ENCODE measurements at places on chromosomes 7 and 10. TPM values are rescaled to one million over a fixed set of nuclear protein-coding genes. Genes with fewer than 3 reads are reported as not detected.

DNA sequence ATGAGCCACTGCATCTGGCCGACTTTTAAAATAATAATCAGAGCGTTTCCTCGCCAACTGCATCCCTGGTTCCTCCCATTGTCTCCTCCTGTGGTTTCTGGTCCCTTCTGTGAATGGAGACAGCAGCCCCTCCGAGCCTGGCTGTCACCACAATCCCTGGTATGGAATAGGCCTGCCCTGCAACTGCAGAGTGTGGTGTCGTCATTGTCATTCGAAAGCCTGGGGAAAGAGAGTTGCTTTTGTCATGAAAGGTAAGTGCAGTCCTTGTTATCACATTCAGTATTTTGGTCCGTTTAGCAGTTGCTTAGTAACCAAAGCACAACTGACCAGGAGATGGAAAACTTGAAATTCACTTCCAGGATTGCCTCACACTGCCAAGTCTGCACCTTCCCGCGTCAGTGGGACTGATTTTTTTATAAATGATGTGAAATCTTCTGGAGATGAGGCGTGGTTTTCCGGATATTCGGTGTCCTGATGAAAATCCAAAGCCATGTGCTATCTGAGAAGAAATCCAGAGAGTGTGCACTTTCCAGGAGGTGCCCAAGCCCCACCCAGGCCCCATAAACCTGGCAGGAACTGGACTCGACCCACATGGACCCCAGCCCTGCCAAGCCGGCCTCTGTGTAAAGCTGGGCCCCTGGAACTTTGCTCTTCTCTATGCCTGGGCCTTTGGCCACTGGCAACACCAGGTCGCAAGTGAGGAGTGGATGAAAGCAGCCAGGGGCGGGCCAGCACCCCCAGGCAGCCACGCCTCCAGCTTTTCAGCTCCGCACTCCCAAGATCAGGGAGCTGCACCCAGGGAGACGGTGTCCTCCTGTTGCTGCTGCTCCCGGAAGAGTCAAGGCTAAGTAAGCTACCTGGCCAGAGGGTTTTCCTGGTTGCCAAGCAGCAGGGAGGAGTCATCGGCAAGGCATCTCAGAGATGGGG is 133.7 kb upstream of the SH2B2 start:
- H3K27ac ChIP-seq = no peak overlapping the region
- H3K4me1 ChIP-seq = peaks cover 6% of the 10 kb centered on the region
- H3K27me3 ChIP-seq = no peaks in the 10 kb centered on the region
- peak; percentile 63 for DNase-seq
- no peak overlapping the region for H3K4me3 ChIP-seq

DNA sequence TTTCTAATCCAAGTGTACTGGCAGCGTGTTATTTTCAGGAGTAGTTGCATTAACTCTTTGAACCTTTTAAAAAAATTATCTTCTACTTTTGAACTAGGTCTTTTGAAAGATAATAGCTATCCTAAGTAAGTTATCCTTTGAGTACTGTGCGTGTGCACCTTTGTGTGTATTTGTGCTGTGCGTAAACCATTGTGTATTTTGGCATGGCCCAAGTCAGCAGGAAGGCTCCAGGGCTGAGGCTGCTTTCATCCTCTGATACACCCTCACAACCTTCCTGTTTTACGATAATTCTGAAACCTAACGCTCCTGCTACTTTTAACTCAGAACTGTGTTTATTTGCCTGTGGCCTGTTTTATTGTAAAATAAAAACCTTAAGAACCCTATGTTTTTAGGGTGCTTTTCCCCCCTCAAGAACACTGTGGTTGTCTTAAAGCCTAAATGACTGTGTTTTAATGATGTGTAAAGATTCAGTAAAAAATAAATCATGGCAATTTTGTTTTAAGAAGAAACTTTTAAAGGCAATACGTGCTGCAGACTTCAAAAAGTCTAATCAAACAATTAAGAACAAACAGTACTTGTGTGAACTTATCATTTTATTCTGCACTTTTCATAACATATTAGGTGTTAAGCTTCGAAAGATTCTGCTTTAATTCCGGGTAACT is 57.5 kb downstream of the HDAC9 start:
- H3K27ac ChIP-seq = no peak overlapping the region
- H3K27me3 ChIP-seq = no peaks in the 10 kb centered on the region
- DNase-seq = no peak
- H3K4me3 ChIP-seq = no peak overlapping the region
- no peaks in the 10 kb centered on the region for H3K36me3 ChIP-seq

GRCh38 chr10:121540732-121541395 is 57.4 kb downstream of the FGFR2 start:
- H3K4me3 ChIP-seq = no peak overlapping the region
- no peak for DNase-seq
- H3K36me3 ChIP-seq = no peaks in the 10 kb centered on the region
- no peak overlapping the region for H3K27ac ChIP-seq
- H3K4me1 ChIP-seq = no peaks in the 10 kb centered on the region

DNA sequence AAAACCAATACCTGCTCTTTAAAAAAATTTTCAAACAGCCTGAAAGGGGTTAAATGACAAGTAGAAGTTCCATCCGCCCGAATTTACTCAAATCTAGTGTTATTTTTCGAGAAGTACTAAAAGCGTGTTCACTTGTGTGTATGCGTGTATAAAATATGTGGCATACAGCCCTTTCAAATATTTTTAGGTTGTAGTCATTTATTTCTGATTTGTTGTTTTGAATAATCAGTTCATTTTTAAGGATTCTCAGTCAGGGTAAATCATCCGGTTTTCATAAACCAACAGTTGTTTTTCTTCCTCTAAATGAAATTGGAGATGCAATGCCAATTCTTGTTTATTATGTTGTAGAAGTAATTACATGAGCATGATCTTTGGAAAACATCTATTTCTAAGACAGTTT is 6.9 kb upstream of the SUN1 start:
- peak overlapping the region; percentile 71 for H3K27ac ChIP-seq
- H3K4me3 ChIP-seq = no peak overlapping the region
- H3K36me3 ChIP-seq = peaks cover 3% of the 10 kb centered on the region
- H3K4me1 ChIP-seq = peaks cover 22% of the 10 kb centered on the region

DNA sequence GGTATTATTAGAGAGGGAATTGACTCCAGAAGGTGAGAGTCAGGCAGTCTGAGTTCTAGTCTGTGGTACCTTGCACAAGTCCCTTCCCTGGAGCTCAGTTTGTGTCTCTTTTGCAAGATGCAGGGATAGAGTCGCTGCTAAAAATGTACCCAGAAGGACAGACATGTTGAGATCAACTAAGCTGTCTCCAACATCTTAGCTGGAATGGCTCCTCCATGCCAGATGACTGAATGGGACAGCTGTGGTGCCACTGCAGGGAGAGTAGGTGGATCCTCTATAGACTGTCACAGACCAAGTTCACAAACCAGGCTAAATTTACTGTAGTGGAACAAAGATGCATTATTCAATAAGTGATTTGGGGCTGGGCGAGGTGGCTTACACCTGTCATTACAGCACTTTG is 120.1 kb downstream of the NEURL1 start:
- H3K36me3 ChIP-seq = peaks cover 58% of the 10 kb centered on the region
- no peak overlapping the region for H3K27ac ChIP-seq
- H3K27me3 ChIP-seq = no peaks in the 10 kb centered on the region
- no peak for DNase-seq
- H3K4me1 ChIP-seq = peaks cover 28% of the 10 kb centered on the region

GRCh38 chr7:100874300-100874576 is 665 bp upstream of the SRRT start:
- peak overlapping the region; percentile 99 for H3K27ac ChIP-seq
- no peak for DNase-seq
- H3K27me3 ChIP-seq = no peaks in the 10 kb centered on the region
- H3K4me1 ChIP-seq = peaks cover 9% of the 10 kb centered on the region

- peaks cover 24% of the 10 kb centered on the region for H3K36me3 ChIP-seq
- H3K27me3 ChIP-seq = no peaks in the 10 kb centered on the region
- DNase-seq = no peak
- H3K4me3 ChIP-seq = no peak overlapping the region
- H3K4me1 ChIP-seq = peaks cover 13% of the 10 kb centered on the region
Measured at GRCh38 chr7:134941952-134942351, 44.4 kb upstream of the AGBL3 start.

GRCh38 chr7:101731502-101732084 is 85.8 kb upstream of the CUX1 start:
- H3K27ac ChIP-seq = no peak overlapping the region
- no peak overlapping the region for H3K4me3 ChIP-seq
- DNase-seq = no peak
- 0 out of 2 replicates have a peak, but pooled peaks cover 2% of the 10 kb centered on the region for H3K27me3 ChIP-seq

GRCh38 chr10:6431186-6431585 is 148.9 kb downstream of the PRKCQ start:
- no peaks in the 10 kb centered on the region for H3K4me1 ChIP-seq
- H3K36me3 ChIP-seq = no peaks in the 10 kb centered on the region
- no peak for DNase-seq

The CPA2 gene
- not detected for total RNA-seq
